ENCODE measurements at places on chromosomes 2 and 18.

DNA sequence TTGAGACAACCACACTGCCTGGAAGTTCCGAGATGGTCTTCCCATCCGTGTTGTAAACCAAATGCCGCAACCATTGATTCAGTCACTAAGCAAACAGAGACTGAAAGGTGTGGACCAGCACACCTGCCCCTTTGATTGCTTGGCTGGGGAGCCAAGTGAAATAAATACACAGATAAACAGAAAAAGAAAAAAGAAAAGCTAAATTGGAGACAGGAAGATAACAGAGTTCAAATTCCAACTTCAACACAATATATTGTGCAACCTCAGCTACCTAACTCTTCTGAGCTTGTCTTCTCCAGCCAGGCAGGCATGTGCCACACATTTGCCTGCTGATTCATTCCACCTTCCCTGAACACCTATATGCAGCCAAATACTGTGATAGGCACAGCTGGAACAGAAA, 110.9 kb downstream of the PID1 start:
- no peak for DNase-seq

DNA sequence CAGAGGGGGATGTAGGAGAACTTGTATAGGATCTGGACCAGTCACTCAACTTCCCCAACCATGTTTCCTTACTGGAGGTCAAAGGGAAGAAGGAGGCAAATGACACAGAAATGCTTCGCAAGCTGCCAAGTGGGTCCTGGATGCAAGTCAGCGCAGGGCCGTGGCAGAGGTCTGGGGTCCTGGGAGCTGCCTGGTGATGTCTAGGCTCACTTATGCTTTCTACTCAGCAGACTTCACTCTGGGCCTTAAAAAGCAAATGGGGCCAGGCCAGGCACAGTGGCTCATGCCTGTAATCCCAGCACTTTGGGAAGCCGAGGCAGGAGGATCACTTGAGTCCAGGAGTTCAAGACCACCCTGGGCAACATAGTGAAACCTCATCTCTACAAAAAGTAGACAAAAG, 19.9 kb downstream of the HS1BP3 start:
- no peak for DNase-seq

DNA sequence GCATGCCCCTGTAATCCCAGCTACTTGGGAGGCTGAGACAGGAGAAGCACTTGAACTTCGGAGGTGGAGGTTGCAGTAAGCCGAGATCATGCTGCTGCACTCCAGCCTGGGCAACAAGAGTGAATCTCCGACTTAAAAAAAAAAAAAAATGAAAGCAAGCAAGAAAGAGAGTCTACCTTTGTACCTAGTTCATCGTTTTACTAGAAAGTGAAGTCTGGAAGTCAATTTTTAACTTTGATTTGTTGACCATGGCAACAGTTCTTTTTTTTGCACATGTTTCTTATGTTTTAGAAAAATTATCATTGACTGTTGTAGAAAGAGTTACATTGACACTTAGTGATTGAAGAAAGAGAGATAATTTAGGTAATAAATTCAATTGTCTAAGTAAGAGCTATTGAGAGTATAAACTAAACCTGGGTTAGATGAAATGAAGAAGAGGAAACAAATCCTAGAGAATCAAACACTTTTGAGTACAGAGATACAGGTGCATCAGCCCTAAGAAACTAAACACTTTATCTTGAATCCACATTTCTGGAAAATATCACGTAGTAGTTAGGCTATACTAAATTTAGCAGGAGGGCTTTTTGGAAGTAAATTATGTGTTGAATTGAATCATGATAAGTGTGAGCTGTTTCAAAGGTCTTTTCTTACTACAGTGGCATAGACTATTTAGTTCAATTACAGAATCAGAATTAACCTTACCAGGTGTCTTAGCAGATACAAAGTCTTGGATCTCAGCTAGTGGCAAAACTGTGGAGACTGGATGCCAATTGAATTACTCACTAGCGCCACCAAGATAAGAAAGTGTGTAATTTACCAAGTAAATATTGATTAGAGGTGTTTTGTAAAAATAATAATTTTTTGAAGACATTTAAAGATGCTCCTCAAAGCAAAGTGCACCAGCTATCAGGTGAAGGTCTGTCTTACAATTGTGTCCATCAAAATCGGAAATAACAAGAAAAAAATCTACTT, 303.4 kb upstream of the NRXN1 start:
- DNase-seq, result no peak

GRCh38 chr2:96928277-96928781, 58.1 kb downstream of the FAM178B start:
- no peak for DNase-seq

DNA sequence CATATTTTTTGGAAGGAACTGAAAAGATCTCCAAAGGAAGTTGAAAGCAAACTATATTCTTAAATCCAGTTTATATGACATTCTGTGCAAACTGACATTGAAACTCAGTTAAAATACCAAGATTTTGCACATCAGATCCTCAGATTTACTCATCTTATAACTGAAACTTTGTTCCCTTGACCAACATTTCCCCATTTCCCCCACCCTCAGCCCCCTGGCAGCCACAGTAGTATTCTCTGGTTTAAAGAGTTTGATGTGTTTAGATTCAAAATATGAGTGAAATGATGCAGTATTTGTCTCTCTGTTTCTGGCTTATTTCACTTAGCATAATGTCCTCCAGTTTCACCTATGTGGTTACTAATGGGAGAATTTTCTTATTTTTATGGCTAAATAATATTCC, 99.2 kb upstream of the ITGA4 start:
- DNase-seq, result no peak

DNA sequence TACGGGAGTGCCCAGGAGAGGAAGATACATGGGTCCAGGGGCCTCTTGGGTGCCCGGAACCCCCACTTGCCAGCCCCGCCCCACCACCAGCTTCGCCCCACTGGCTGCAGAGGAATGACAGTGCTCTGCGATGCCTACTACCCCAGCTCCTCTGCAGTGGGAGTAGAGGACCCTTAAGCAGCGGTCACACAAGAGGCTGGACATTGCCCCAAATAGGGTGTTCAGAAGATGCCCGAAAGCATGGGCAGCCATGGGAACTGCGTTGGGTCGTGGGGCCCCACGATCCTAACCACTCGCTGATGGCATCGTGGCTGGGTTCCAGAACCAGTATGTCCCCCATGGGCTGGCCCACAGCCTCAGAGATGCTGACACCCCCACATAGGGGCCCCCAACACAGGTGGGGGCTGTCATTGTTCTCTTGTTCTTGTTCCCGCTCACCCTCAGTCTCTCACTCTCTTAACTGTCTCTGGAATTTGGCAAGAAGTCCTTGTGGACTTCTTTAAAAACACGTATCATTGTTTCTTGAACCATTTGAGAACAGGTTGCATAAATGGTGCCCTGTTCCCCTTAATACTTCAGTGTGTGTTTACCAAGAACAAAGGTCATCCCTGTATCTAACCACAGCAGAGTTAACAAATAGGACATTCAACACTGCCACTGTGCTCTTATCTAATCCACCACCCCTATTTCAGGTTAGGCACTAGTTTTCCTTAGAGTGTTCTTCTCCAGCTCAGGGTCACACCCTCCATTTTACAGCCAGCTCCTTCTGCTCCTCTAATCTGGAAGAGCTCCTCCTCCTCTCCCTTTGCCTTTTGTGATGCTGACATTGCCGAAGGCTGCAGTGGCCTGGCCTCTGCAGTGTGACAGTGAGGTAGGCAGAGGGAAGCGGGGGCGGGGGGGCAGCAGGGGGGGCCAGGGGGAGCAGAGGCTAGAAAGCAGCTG, 76.3 kb downstream of the STPG4 start:
- DNase-seq, result no peak

DNA sequence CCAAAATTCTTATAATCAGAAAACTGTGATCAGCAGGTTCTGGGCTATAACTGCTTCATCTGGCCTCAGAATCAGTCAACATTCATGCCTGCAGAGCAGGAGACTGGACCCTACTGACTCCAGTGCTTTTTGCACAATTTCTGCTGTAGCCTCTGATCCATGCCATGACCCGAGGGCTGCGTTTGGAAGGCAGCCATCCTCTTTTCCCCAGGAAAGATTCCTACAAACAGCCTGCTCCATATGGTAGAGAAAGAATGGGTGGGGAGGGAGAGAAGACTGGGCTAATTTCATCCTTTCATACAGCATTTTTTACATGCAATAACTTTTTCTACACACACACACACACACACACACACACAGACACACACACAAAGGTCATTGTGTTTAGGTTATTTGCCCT, 133.0 kb upstream of the MMADHC start:
- DNase-seq, result no peak

- DNase-seq, result no peak
Observed at GRCh38 chr2:212154477-212154878, 384.1 kb downstream of the ERBB4 start.

- DNase-seq, result no peak
Observed at GRCh38 chr2:232207174-232207573, 171.4 kb upstream of the ALPP start.

Measured in astrocyte of the cerebellum (primary cell).